ENCODE measurements at places on chromosomes 11 and 22. TPM values are rescaled to one million over a fixed set of nuclear protein-coding genes. Genes with fewer than 3 reads are reported as not detected.

The EHF gene
- total RNA-seq, result 0.33 TPM

The INPP5J gene
- 2.6 TPM for total RNA-seq

The HTR3A gene
- not detected for total RNA-seq

DNA sequence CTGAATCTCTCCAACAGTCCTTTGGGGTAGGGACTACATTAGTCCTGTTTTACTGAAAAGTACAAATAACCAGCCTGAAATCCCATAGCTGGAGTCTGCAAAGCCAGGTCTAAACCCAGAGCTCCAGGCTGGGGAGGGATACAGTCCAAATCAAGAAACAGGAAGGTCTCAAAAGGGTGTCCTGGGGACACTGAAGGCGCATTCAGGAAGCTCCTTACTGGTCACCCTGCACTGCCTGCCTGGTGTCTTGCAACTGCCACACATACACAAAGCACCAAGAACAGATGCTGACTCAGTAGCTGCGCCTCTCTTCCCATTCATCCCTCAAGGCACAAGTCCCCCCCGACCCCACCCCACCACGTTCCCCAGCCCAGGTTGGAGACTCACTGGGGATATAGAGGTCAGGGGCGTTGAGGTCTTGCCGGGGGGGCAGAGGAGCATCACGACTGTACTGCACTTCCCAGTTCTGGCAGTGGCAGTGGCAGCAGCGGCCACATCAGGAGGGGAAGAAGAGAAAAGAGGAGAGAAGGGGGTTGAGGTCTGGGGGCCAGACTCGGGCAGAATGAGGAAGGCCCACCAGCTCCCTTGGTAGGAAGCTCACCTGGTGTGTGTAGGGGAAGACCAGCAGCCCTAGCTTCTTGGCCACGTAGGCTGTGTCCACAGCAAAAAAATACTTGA, 1.6 kb downstream of the YIF1A start:
- no peak for DNase-seq

The DEFB131B gene
- total RNA-seq, result not detected

DNA sequence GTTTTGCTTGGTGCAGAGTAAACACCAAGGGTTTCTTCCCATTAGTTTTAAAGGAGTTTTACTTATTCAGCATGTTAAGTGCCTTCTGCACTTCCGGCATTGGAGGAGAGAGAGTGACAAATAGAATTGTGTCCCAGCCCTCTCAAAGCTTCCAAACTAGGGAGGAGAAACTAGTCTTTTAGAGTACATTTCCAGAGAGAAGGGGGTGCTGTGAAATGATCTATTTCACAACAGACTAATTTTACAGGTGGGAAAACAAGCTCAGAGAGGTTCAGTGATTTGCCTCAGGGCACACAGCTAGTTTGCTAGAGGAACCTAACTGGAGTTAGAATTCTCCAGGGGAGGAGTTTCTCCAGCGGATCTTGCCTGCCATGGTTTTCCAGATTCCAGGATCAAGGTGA, 12.6 kb downstream of the MPST start:
- no peak for DNase-seq

The SORL1 gene
- total RNA-seq, result 107 TPM

GRCh38 chr11:69431893-69432738, 49.3 kb upstream of the LINC01488 start:
- DNase-seq, result no peak

DNA sequence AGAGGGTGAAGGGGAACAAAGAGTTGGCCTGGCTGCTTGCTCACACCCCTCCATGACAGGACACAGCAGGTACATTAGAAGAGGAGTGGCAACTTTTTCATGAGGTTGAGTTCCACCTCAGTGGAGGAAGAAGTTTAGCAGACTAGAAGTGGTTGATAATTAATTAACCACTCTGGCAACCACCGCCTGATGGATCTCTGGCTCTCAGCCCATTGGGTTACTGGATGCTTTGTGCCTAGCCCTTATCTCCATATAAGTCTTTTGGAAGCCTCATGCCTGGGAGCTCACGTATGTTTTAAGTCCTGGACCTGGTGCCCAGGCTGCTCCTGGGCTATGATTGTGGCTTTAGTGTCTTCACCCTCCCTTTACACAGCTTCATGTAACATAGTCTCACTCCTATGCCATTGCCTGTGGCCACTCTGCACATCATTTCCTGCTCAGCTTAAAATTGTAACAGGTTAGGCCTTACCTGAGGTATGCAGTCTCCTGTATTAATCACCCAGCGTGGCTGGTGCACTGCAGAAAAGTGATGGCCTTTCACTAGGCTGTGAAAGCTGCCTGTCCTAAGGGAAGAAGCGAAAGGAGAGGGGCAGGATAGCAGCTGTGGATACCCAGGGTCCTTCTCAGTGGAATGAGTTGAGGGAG, 72.7 kb upstream of the CRTAM start:
- no peak for DNase-seq

- DNase-seq, result no peak
Measured at GRCh38 chr11:85088286-85088685, 538.9 kb downstream of the DLG2 start.

DNA sequence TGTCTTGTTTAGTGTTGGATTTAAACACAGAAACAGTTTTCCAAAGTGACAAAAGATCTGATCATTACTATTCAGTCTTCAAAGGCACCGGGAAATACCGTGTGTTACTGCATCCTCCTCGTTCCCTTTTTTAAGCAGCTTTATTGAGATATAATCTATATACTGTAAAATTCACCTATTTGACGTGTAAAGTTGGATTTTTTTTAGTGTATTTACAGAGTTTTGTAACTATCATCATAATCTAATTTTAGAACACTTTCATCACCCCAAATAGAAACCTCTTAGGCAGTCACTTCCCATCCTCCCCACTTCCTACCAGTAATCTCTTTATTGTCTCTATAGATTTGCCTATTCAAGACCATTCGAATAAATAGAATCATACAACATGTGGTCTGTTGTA, 1.4 kb downstream of the ANO5 start:
- no peak for DNase-seq

The CARNS1 gene
- total RNA-seq, result 0.19 TPM

The DERL3 gene
- total RNA-seq, result 19.4 TPM

DNA sequence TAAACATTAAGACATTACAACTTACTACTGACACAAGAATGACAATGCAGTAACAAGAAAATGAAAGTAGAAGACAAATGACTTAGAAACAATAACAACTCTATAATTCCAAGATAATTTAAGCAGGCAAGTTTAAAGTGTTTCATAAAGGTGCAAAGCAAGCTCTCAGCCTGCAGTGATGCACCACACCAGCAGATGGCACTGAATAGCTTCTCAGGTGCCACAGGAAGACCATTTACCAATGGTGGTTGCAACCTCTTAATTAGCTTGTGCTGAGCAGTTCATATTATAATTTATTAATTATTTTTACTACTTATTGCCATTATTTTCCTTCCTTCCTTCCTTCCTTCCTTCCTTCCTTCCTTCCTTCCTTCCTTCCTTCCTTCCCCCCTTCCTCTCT, 60.6 kb downstream of the NXPE2 start:
- no peak for DNase-seq

The OR56A1 gene
- not detected for total RNA-seq

The OR10A2 gene
- not detected for total RNA-seq

GRCh38 chr11:8097062-8097461, 16.1 kb downstream of the TUB start:
- no peak for DNase-seq

The MFRP gene
- not detected for total RNA-seq

The SYT12 gene
- total RNA-seq, result 1.6 TPM

DNA sequence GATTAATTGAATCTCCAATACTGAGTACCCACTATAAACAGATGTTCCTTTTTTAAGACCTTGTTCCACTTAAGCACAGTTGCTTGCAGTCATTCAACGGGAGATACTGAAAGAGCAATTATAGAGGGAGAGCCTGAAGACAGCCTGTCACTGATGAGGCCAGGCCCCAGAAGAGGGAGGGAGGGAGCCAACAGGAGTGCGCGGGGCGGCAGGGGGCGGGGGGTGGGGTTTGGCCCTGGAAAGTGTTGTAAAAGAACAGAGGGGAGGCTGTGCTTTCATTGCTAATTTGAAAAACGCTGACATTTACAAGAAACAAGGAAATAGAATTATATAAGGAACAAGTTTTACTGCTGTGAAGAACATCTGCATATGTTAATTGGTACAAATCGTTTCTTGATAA, 53.1 kb downstream of the MAP6 start:
- DNase-seq, result no peak

DNA sequence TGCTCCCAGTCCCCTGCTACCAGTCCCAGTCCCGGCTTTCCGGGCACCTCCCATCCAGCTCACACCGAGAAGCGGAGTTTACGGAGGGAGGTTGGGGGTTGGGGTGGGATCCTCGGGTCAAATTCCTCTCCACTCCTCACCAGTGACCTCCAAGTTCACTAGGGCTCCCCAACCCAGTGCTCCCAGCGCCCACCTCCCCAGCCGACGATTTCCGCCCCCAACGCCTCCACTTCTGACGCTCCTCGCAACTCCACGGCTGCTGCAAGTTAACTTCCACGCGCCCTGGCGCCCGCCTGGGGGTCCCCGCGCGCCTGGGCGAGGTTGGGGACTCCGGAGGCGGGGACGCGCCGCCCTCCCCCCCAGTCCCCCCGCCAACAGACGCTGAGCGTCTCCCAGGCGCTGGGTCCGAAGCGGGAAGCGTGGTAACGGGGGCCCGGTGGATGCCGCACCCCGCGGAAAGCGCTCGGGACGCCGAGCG, 526 bp downstream of the TPST2 start:
- no peak for DNase-seq

The OR10D3 gene
- not detected for total RNA-seq

DNA sequence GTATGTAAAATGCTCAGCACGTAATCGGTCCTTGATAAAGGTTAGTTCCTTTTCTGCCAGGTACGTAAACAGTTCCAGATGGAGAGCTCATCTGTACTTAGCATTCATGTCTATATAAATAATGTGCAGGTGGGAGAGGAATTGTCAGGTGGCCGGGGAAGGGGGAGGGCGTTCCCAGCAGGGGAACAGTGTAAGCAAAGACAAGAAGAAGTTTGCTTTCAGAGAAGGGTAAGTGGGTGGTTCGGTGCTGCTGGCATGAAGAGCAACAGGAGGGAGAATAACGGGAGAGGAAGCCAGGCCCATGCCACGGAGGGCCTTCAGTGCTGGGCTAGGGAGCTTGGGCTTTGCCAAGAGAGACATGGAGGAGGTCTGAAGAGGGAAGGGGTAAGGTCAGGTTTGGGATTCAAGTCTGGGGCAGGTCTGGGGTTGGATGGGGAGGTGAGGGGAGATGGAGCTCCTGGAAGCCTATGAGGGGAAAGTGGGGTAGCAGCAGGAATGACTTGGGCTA, 11.4 kb upstream of the WNT11 start:
- no peak for DNase-seq

The ASRGL1 gene
- total RNA-seq, result 5.8 TPM

The INS gene
- not detected for total RNA-seq

The BTBD18 gene
- not detected for total RNA-seq

The KCNJ1 gene
- not detected for total RNA-seq

DNA sequence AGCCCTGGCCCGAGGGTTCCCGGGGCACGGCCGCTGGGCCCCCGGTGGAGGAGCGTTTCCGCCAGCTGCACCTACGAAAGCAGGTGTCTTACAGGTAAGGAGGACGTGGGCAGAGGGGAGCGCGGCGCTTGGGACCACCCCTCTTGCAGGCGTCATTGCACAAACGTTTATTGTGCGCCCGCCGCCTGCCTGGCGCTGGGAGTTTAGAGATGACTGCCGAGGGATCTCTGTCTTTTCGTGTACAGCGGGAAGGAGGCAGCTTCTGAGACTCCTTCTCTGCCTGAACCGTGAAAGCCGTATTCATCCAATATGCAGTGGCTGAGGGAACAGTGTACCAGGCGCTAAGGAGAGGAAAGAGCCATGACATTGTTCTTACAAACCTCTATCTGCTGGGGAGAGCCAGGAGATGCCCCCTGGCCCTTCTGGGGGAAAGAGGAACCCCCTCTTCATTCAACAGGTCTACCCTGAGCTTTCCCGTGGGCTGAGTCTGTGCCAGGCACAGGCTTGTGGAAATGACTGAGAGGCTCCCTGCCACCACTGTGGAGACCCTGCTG, 13.8 kb upstream of the DGKZ start:
- no peak for DNase-seq

The ACRV1 gene
- total RNA-seq, result 0.21 TPM

DNA sequence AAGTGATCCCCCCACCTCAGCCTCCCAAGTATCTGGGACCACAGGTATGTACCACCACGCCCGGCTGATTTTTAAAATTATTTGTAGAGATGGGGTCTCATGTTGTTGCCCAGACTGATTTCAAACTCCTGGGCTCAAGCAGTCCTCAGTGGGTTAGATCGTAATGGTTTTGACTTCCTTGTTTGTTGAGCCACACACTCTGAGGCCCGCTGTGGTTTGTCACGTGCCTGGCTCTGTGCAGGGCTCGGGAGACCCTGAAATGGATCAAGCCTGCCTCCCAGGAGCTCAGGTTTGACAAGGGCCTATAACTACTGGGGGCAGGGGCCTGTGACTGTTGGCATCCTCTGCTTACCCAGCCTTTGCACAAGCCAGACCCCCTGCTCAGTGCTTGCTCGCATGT, 68.1 kb downstream of the MPPED1 start:
- no peak for DNase-seq

The LUZP2 gene
- total RNA-seq, result not detected

GRCh38 chr11:7694235-7694634, 12.0 kb downstream of the OVCH2 start:
- no peak for DNase-seq
